ENCODE measurements at places on chromosomes 1 and 21.

DNA sequence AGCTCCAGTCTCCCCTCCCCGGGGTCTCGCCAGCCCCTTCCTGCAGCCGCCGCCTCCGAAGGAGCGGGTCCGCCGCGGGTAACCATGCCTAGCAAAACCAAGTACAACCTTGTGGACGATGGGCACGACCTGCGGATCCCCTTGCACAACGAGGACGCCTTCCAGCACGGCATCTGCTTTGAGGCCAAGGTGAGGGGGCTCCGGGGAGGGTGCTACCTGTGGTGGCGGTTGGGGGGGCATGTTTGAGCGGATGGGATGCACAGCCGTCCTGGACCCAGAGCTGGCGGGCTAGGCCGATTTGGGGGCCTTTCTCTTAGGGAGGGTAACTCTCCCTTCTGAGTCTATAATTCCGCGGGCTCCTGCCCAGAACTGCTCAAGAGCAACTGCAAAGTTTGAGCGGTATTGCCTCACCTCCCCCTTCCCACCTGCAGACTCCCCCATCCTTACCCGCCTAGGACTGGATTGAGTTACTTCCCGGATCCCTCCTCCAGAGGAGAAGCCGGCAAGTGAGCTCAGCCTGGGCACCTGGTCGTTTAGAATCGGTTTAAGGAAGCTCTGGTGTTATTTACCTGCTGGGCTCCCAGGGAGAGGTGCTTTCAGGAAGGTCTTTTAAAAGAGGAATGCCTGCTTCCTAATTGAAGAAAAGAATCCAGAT is 730 bp downstream of the NOS1AP start:
- no peak for DNase-seq

DNA sequence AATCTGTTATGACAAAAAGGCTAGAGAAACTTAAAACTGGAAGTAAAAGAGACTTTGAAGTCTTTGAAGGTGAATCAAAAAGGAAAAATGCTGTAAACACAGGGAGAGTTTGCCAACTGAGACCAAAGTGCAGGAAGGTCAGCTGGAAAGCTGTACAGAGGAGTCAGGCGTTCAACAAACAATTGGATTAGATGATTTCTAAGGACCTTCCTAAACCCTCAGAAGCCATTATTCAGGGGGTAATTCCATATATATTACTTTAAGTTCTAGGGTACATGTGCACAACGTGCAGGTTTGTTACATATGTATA is 156.8 kb downstream of the ZBTB18 start:
- no peak for DNase-seq

DNA sequence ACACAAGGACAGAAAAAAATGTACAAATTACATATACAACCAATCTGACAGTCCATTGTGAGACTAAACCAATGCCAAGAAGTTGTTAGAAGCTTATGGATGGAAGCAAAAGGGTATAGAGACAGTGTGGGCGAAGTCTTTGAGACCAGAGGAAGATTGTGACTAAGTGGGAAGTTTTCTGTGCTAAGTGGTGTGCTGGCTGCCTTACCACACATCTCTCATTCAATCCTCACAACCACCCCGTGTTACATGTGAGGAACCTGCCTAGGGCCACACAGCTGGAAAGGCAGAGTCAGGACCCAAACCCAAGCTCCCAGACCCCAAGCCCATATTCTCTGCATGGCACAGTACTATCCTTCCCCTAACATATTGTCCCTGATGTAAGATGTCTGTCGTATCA is 53.5 kb upstream of the DUSP10 start:
- no peak for DNase-seq

DNA sequence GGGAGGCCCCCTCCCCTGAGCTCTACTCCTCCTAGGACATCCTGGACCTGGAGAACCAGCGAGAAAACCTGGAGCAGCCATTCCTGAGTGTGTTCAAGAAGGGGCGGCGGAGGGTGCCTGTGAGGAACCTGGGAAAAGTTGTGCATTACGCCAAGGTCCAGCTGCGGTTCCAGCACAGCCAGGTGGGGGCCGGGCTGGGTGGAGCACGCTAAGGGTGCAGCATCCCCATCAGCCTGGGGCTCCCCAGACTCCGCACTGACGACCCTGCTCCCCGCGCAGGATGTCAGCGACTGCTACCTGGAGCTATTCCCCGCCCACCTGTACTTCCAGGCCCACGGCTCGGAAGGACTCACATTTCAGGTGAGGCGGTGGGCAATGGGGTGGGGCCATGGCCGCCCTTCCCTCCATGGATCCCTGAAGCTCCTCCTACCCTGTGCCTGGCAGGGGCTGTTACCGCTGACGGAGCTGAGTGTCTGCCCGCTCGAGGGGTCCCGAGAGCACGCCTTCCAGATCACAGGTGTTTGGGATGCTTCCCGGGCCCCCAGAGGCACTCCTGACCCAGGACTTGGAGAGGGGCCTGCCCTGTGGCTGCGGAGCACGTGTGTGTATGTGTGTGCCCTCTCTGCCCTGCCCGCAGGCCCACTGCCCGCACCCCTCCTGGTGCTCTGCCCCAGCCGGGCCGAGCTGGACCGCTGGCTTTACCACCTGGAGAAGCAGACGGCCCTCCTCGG is 4.1 kb downstream of the PLEKHN1 start:
- DNase-seq: no peak

GRCh38 chr1:33606272-33606671 is 133.8 kb downstream of the ZSCAN20 start:
- no peak for DNase-seq

GRCh38 chr21:38178653-38179470 is 77.9 kb upstream of the KCNJ15 start:
- DNase-seq: no peak

- no peak for DNase-seq
Measured at GRCh38 chr1:93666613-93667384, 14.8 kb downstream of the BCAR3 start.

DNA sequence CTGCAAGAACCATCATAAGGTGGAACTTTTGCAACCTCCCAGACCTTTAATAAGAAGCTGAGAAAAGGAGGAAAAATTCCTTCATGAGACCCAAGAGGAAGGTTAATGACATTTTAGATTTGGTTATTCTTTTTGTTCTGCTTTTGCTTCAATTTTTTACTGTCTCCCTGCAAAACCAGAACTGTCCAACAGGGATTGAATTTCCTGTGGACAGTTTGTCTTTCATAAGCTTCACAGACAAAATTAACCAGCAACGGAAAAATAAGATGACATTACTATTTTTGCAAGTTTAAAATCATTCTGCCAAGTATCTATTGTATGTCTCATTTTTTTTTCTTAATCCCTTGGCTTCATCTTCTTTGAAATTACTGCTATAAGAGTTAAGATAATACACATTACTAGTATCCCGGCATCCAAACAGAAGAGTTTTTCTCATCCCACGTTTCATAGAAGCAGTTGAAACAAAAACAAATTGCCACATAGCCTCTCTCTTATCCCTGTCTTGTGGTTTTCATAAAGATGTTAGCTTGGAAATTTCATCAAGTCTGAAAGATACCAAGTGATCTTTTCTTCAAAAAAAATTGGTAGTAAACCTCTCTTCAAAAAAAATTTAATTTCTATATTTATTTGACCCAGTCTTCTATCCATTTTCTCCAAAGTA is 465.3 kb upstream of the PTBP2 start:
- DNase-seq: no peak

DNA sequence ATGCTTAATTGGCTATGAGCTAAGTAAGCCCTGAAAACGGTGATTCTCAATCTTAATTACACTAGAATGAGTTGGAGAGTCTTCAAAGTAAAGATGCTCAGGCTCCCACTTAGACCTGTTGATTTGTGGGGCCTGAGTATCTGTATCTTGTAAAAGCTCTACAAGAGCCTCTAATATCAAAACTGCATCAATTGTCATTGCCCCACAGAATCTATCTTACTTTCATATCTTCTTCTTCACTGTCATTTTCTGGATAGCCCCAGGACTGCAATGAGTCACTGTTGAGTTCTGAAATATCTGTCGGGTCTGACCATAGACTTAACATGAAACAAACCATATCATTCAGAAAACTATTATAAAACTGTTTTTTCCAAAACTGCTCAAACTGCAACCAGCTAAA is 102.8 kb upstream of the SERTAD4 start:
- no peak for DNase-seq

GRCh38 chr1:234662148-234662547 is 52.2 kb upstream of the IRF2BP2 start:
- DNase-seq: no peak

DNA sequence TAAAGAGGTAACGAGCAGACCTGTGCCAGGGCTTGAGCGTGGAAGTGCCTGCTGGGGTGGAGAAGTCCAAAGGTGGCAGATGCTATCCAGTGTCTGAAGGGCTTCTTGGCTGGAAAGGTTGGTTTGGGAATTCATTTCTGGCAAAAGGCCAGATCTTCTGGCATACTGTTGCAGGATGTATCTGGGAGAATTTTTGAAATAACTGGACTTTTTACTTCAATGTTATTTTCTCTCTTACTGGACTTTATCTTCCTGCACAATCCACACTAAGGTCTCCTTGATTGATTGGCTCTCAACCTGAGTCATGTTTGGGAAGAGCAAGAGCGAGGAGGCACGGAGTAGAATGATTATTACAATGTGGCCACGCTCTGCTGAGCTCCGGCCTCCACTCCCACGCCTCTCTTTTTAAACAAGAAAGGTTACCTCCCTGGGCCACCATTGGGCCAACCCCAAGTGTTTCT is 278.4 kb downstream of the TM2D1 start:
- DNase-seq: no peak

DNA sequence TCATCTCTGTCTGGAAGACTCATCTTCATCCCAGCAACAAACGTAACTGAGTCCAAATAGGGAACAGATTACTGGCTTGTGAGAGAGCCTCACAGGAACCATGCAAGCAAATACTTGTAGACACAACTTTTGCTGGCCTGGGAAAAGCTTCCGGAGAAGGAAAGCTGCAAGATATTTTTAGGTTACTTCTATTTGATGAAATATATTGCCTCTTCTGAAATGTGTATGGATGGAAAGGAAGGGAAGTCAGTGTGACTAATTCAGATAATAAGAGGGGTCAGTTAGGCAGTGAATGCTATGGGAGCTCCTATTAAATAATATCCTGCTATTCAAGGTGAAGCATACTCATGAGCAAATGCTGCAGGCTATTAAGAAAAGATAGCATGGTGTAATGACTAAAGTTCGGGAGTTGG is 20.4 kb upstream of the FGGY start:
- DNase-seq: no peak

DNA sequence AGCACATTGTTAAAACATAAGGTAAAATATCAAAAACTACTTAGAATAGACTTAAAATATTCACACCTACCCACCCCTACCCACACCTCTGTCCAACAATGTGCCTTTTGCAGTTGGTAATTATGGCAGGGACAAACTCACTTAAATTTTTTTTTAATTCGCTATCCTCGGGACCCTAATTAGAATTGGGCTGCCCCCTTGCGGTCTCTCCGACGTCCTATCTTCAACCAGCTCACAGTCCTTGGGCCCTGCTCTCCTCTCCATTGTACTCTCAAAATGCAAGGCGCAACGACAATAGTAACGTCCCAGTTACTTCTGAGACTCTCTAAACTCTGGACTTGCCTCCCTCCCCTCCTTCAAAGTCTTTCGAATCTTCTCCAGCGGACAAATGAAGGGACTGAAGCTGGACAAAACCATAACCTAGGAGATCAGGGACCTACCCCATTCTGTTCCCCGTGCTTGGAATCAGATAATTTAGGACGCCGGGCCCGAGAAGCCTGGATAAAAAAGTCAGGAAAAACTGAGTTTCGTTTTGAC is 1.1 kb upstream of the CIART start:
- DNase-seq: peak; percentile 35

- DNase-seq: no peak
Measured at GRCh38 chr1:35597870-35598269, 24.8 kb downstream of the TFAP2E start.

DNA sequence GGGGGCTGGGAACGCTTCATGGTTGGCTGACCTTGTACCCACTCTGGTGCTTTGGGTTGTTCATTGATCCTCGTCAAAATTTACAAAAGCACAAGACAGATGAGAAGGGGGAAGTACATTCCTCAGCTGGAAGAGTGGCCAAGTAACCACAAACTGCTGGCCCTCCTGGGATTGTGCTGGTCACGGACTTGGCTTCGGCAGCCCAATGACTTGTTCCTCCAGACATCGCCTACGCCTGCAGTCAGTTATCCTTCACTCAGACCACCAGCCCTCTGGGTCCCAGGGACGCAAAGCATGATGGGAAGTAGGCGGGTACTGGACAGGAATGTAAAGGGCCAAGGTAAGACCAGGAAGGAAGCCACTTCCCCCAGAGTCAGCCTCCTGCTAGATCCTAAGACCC is 53.1 kb downstream of the LMX1A start:
- no peak for DNase-seq
